Panc1 (cell line): ENCODE measurements at places on chromosomes 13 and 19.
A peak's percentile ranks its signal among the peaks of the same experiment; 100 is the strongest.

- DNase-seq: no peak
Observed at GRCh38 chr13:112926003-112926402, 43.0 kb upstream of the MCF2L start.

- peak; percentile 4 for DNase-seq
Observed at GRCh38 chr13:22703601-22704209, 477.1 kb upstream of the SGCG start.

GRCh38 chr19:6227936-6228325 is 51.8 kb downstream of the MLLT1 start:
- no peak for DNase-seq

GRCh38 chr13:91312324-91312723 is 35.2 kb upstream of the MIR17HG start:
- DNase-seq: no peak

DNA sequence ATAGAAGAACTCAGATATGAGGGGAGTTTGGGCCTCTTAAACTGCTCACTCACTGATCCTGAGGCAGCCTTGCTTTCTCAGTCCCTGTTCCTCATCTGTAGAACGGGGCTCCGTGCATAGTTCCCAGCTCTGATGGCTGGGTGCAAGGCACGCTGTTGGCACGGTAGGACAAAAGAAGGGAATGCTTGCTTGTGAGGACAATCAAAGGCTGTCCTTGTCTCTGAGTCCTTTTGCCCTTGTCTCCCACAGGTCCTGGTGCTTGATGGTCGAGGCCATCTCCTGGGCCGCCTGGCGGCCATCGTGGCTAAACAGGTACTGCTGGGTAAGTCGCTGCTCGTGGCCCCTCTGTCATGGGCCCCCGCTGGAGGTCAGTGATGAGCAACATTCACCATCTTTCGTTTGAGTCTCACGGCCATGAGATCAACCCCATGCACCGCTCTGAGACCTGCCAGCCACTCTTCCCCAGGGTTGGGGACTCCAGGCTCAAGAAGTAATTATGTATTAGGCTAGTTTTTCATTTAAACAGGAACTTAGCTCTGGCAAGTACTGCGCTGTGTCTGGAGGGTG is 2.3 kb downstream of the RPL13A start:
- DNase-seq: no peak

DNA sequence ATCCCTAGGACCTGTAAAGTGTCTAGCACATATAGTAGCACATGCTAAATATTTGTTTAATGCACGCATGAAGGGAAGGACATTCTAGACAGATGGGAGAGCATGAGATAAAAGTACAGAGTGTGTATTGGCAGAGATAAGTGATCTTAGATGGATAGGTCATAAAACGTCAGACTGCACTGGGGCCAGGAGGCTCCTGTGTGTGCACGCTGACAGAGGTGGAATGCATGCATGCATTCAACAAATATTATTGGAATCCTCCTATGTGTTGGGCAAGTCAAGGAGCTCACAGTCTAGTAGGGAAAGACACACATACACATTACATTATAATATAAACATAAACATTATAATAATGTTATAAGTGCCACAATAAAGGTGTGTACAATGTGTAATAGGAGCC is 73.3 kb downstream of the FGF9 start:
- no peak for DNase-seq

DNA sequence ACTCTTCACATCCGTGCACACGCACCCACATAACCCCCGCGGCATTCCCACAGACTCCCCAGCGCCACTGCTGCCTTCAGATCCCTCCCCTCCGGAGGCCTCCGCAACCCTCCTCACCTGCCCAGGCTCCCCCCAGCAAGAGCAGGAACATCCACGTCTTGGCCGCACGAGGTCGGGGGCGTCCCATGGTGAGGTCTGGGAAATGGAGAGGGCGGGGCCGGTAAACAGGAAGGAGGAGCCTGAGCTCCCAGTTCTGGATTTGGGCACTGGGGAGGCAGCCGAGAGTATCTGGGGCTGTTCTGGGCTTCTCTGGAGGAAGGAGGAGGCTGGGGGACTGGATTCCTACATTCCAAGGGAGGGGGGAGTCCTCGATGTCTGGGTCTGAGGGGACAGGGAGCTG is 423 bp downstream of the KLK8 start:
- no peak for DNase-seq

GRCh38 chr13:102461302-102461701 is 59.5 kb upstream of the FGF14 start:
- DNase-seq: no peak

DNA sequence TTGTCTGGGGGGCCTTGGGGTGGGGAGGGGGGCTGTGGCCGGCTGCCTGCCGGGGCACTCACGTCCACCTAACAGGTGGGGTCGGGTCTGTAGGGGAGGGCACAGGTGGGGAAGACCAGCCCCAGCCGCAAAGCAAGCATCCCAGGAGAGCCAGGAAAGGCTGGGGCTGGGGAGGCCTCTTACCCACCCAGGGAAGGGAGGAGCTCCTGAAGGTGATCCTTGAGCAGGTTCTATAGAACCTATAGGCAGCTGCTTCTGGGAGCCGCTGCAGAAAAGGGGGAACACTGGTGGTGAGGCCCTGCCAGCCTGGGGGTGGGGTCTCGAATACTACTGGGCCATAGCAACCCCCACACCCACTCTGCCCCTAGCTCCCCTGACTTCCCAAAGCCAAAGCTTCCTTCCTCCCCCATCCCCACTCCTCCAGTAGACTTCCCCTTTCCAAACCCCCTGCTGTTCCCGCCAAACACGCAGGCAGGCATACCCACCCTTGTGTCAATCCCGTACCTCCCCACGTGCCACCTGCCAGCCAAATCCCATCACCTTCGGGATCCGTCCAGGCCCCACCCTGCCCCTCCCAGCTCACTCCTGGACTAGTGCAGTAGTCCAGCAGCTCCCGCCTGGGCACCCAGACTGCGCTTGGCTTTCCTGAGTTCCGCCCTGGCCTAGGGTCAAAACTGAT is 5.6 kb downstream of the KLF16 start:
- no peak for DNase-seq

DNA sequence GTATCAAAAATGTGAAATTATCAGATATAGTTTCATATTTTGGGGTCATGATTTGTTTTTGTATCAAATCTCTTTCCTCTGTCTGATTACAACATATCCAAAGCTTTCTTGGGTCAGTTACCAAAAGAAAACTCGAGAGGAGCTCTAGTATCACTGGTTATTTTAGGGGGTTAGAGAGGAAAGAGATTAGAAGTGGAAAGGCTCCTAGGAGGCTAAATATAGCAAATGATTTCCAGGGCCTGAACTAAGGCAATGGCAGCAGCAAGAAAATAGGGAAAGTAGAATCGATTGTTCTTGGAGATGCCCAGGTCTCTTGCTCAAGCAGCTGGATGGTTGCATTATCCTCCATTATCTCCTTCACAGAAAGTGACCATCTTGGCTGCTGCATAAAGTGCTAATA is 72.9 kb downstream of the NHLRC3 start:
- no peak for DNase-seq

DNA sequence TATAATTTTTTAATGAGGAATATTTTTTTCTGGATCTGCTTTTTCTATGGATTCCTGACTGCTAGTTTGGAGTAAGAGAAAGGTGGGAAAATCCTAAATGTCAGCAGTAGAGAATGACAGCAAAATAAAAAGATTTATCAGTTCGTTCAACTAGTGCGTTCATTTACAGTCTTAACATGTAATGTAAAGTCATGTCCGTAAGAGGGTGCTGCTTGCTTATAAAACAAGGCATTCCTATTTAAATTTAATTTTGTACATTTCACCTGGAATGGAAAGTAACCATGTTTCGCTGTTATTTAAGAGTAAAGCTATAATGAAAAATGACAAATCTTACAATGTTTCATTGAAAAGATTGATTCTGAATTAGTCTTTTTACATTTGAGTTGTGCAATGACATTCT is 76.6 kb downstream of the ZMYM2 start:
- no peak for DNase-seq

GRCh38 chr13:104411141-104411765 is 1345.0 kb upstream of the SLC10A2 start:
- DNase-seq: no peak

- no peak for DNase-seq
Observed at GRCh38 chr19:53037101-53038097, 7.1 kb upstream of the ERVV-2 start.

- DNase-seq: no peak
Observed at GRCh38 chr13:29279356-29280254, 315.9 kb downstream of the SLC7A1 start.

- DNase-seq: no peak
Observed at GRCh38 chr19:45484273-45484945, 12.4 kb downstream of the RTN2 start.

- no peak for DNase-seq
Observed at GRCh38 chr13:39418424-39418823, 184.6 kb downstream of the LHFPL6 start.

GRCh38 chr13:105764486-105764885 is 771.0 kb downstream of the EFNB2 start:
- no peak for DNase-seq

- DNase-seq: no peak
Observed at GRCh38 chr13:59879281-59879680, 284.4 kb downstream of the DIAPH3 start.

DNA sequence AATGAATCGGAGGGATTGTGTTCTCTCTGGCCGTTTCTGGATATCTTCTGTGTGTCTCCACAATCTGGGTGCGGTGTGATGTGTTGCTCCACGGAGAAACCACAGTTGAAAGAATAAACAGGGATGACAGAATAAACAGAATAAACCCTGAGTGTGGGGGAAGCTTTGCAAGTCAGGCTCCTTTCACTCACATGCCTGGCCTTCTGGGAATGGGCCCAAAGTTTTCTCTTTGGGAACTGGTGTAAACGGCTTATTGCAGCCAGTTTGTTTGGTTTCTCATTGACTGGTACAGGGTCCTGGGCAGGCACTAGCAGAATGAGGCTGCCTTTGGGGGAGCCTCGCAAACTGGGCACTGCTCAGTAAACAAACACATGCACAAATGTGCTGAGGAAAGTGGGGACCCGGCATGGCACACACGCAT is 324.7 kb downstream of the DLEU7 start:
- DNase-seq: no peak
